Motor neuron (in vitro differentiated cells): ENCODE measurements at places on chromosomes 16 and 17. TPM values are rescaled to one million over a fixed set of nuclear protein-coding genes. Genes with fewer than 3 reads are reported as not detected.

PLK1 gene
- total RNA-seq, result 32.7 and 33.4 TPM in 2 replicates

KRTAP17-1 gene
- not detected in 2 replicates for total RNA-seq

- ATAC-seq, result no peak
Observed at GRCh38 chr16:86151239-86151851, 252.4 kb downstream of the IRF8 start.

HCRT gene
- not detected in 2 replicates for total RNA-seq

GRCh38 chr17:27355419-27355818 is 61.5 kb downstream of the WSB1 start:
- ATAC-seq, result no peak

CALB2 gene
- total RNA-seq, result not detected in 2 replicates

- ATAC-seq, result no peak
Observed at GRCh38 chr16:8941718-8942344, 21.9 kb downstream of the USP7 start.

SOST gene
- total RNA-seq, result 0.24 and 0.53 TPM in 2 replicates

DNA sequence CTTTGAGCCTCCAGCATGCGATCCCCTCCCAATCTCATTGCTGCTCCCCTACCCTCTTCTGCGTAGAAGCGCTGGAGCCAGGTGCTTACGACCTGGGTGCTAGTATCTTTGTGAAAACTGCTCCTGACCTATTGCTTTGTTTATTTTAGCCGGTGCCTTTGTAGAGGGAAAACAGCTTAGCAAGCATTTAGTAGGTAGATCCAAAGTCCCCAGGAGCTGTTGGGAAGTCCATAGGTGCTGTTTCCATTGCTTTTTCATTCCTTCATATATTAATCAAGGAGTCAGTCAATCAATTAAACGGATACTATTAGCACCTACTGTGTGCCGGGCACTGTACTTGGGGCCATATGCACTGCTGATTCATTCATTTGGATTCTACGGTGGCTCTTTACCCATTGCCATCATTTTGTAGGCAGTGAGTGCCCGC is 497.6 kb downstream of the WWOX start:
- ATAC-seq, result no peak

MAPT gene
- 102 and 124 TPM in 2 replicates for total RNA-seq

HSF4 gene
- total RNA-seq, result 12.1 and 14.9 TPM in 2 replicates

DNA sequence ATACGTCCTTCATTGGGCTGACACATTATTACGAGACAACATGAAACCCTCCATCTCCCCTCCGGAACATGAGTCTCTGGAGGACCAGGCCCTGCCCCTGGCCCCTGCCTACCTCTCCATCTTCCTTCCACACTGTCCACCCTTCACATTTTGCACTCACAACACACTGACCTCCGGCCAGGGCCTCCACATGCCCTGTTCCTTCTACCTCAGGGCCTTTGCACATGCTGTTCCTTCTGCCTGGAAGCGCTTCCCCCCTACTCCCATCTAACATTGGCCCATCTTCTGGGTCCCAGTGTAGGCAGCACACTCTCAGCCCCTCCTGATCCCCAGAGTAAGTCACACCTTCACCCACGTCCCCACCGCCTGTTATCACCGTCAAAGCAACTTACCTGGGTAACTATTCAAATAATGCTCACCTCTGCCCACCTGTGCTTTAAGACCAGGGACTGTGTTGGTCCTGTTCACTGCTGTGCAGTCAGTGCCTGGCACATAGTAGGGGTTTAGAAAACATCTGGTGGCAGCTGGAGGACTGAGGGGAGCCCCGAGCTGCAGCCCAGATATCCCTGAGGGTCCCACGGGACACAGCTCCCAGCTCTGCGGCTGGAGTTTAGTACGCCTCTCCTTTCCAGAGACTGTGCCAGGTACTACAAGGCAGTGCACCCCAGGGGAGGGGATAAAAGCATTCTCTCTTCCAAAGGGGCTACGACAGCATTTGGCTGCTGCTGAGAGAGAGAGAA is 27.2 kb downstream of the RPH3AL start:
- no peak for ATAC-seq

RAP1GAP2 gene
- 2.9 and 3.7 TPM in 2 replicates for total RNA-seq

DNA sequence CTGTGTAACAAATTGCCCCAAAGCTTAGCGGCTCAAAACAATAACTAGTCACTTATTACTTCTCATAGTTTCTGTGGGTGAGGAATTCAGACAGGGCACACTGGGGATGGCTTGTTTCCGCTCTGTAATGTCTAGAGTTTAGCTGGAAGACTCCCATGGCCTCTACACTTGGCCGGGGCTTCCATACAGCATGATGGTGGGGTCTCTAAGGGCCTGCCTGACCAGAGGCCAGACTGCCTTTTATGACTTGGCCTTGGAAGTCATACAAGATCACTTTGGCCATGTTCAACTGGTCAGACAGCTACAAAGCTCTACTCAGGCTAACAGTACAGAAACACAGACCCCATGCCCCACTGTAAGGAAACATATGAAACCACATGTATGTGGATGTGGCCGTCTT is 8.2 kb downstream of the GLP2R start:
- no peak for ATAC-seq

GRCh38 chr16:55497558-55497957 is 11.3 kb upstream of the LPCAT2 start:
- no peak for ATAC-seq

DPEP3 gene
- not detected in 2 replicates for total RNA-seq

DNA sequence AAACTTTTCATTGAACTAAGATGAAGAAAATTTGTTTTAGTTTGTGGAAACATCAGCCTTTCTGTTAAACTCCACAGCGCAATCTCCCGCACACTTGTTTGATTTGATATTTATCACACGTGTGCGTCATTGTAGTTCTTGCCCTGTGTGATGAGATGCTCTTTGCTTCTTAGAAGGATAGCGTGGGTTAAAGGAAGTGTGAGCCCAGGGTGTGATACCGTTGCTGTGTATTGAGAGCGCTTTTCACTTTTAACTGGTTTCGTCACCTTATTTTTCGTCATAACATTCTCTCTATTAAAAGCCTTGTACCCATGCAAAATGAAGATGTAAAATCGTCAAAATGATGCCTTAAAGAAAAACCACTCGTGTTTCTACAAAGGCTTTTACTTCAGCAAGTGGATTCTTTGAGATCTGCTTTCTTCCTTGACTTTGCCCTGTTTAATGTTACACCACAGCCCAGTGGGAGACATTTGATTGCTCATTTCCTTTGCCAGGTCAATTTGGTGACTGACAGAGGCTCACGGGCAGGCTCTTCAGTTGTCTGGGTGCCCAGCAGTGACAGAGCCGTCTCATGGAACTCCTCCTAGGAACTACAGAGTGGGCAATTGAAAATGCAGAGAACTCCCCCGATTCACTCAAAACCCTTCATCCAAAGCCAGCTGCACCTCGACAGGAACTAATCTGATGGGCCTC is 61.1 kb downstream of the RPA1 start:
- no peak for ATAC-seq
